PC-9 (cell line): ENCODE measurements at places on chromosomes 16 and 17.

DNA sequence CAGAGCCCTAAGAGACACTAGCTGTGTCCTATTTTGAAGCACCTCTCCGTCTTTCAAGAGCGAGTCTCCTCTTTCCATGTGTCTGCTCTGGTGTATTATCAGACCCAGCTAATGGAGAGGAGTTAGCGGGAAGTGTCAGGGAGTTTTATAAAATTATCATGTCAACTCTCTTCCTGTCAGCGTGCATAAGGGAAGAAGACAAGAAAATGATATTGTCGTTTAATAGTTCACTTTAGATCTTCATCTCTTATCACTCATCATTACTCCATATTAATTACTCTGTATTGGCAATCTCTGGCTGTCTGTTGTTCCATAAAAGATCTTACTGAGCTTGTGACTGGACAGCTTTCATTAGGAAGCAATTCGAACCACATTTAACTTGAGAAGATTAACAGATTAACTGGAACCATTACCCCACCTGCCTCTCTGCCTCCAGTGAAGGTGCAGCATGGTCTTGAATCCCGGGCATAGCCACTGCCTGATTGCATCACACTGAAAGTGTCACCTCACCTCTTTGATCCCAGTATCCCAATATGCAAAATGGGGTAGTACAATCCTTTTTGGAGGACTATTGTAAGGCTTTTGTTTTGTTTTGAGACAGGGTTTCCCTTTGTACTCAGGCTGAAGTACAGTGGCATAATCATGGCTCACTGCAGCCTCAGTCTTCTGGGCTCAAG is 121.1 kb downstream of the TMEM114 start:
- no peak for DNase-seq

GRCh38 chr16:66457888-66458287 is 30.8 kb downstream of the BEAN1 start:
- peak; percentile 66 for DNase-seq

DNA sequence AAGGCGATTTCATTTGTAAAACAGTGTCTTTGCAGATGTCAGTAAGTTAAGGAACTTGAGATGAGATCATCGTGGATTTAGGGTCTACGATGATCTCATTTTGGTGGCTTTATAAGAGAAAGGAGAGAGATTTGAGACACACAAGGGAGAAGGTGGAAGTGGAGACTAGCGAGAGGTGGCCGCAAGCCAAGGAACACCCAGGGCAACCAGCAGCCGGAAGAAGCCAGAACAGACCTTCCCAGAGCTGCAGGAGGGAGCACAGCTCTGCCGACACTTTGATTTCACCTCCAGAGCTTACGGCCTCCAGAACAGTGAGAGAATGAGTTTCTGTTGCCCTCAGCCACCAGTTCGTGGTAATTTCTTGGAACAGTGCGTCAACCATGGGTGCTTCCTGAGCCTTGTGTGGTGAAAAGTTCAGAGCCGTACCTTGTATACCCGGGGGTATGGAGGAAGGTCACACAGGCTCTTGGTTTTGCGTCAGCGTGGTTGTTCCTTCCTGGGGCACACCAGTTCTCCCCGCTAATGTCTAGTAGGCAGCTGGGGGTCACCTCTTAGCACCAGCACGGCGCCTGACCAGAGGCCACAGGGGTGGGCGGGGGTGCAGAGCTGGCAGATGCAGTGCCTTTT is 12.9 kb upstream of the SEC14L1 start:
- DNase-seq: no peak

DNA sequence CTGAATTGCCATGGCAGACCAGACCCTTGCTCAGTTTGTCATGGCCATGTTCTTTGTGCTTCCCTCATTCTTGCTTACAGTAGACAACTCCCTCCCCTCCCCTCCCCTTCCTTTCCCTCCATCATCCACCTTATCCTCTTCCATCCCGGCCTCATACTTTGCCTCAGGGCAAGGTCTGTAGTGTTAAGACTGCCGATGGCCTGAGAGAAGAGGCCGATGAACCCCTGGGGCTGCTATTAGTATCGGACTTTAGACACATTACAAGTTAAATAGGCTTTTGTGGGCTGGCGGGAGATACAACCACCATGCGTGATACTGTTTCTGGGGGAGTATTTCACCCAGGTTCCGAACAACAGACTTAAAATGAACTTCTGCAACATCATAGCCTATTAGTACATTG is 364.5 kb upstream of the ZFHX3 start:
- no peak for DNase-seq

DNA sequence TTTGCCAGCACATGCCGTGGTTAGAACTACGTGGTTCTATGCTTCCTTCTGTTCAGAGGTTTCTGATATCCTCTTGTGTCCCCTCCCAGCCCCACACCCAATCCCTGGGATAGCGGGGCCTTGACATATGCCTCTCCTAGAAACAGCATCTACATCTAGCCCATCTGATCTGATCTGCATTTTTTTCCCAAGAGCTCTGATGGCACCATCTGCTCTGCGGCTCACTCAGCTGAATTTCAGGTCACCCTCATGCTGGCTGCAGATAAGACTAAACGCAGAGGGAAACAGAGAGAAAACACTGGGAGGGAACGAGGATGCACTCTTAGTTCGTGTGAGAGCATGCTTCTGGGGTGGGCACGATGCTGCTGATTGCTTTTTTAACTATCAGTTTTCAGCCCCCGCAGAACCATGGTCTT is 10.7 kb downstream of the WIPI1 start:
- no peak for DNase-seq

DNA sequence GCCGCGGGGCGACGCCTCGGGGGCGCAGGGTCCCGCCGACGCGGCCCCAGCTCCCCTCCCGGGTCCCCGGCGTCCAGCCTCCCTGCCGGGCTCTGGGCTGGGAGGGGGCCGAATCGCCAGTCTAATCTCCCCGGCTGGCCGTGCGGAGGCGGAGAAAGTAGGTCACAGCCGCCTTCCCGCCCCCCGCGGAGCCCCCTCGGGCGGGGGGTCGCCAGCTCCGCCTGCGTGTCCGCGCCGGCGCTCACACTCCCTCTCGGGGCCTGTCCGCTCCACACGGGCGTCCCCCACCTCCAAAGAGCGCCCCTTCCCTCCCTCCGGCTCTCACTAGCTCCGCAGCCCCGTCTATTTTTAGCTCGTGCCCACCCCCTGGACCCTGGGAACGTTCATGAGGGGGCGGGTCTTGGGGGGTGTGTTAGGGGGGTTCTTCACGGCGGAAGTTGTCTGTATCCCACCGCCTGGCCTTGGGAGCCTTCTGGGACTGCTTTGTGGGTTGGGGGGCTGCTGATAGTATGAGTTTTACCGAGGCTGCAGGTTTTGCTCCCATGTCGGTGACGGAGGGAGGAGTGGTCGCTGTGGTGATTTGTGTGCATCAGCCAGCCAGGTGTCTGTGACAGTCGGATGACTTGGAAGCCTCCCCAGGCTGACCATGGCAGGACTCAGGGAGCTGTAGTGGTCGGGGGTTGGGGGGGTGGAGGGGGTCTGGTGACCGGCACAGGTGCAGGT is 1.1 kb downstream of the ATP1B2 start:
- no peak for DNase-seq
